ENCODE measurements at places on chromosomes 16 and 17.

- no peak for DNase-seq
Observed at GRCh38 chr16:70714581-70715054, 28.8 kb upstream of the MTSS2 start.

- DNase-seq = no peak
Observed at GRCh38 chr16:77387815-77388209, 47.0 kb downstream of the ADAMTS18 start.

DNA sequence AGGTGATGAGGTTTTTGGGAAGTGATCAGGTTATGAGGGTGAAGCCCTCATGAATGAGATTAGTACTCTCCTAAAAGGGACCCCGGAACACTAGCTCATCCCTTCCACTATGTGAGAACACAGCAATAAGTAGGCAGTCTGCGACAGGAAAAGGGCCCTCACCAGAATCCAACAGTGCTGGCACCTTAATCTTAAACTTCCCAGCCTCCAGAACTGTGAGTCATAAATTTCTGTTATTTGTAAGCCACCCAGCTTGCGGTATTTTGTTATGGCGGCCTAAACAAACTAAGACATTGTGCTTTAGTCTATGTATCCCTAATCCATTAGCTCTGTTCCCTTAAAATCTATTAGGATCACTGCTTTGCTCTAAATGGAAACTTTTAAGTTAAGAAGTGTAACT lies 8.5 kb downstream of the SLFN12 start:
- no peak for DNase-seq

- DNase-seq = no peak
Observed at GRCh38 chr16:54968011-54968410, 37.3 kb downstream of the IRX5 start.

GRCh38 chr17:38469875-38470274 lies 41.6 kb downstream of the ARHGAP23 start:
- DNase-seq = no peak

- DNase-seq = no peak
Observed at GRCh38 chr17:47605011-47605410, 44.7 kb upstream of the KPNB1 start.

GRCh38 chr16:51522902-51523301 lies 371.8 kb upstream of the SALL1 start:
- DNase-seq = no peak
